Epithelial cell of umbilical artery (primary cell): ENCODE measurements at places on chromosomes 16 and 17. TPM values are rescaled to one million over a fixed set of nuclear protein-coding genes. Genes with fewer than 3 reads are reported as not detected.

The MPP2 gene
- total RNA-seq = 0.97 and 1.7 TPM in 2 replicates

The FOXN1 gene
- total RNA-seq = not detected in 2 replicates

The ATP2A3 gene
- total RNA-seq = under 0.01 and 1.1 TPM in 2 replicates

The MARVELD3 gene
- not detected in 2 replicates for total RNA-seq

The PRSS33 gene
- not detected in 2 replicates for total RNA-seq

The IKZF3 gene
- total RNA-seq = under 0.01 TPM in 1 of 2 replicates, not detected in the other

The FBXO39 gene
- 0.61 and 3.2 TPM in 2 replicates for total RNA-seq

The TSPOAP1 gene
- total RNA-seq = not detected in 2 replicates

The UBFD1 gene
- 53.9 and 159 TPM in 2 replicates for total RNA-seq

The GDPD1 gene
- 5.8 and 14.1 TPM in 2 replicates for total RNA-seq

The PRR35 gene
- under 0.01 TPM in 1 of 2 replicates, not detected in the other for total RNA-seq

The STH gene
- not detected in 2 replicates for total RNA-seq

The RNF222 gene
- not detected in 2 replicates for total RNA-seq

The TMC5 gene
- not detected in 2 replicates for total RNA-seq

The IL17C gene
- not detected in 2 replicates for total RNA-seq

The NOL3 gene
- 7.3 and 12.3 TPM in 2 replicates for total RNA-seq

The TPSD1 gene
- not detected in 2 replicates for total RNA-seq

The KRT15 gene
- 0.65 and 1.1 TPM in 2 replicates for total RNA-seq

The C17orf78 gene
- not detected in 2 replicates for total RNA-seq

The CMTM1 gene
- total RNA-seq = 0.32 and 0.91 TPM in 2 replicates

The KRT9 gene
- not detected in 2 replicates for total RNA-seq

The NHLRC4 gene
- 1.6 and 2.0 TPM in 2 replicates for total RNA-seq

The RBFOX1 gene
- total RNA-seq = not detected in 2 replicates

The SARM1 gene
- 2.6 and 5.5 TPM in 2 replicates for total RNA-seq

The SCGB1C2 gene
- not detected in 2 replicates for total RNA-seq

The EPX gene
- not detected in 2 replicates for total RNA-seq

The HS3ST3A1 gene
- 0.15 and 0.32 TPM in 2 replicates for total RNA-seq
